ENCODE measurements at places on chromosomes 7 and 10.

DNA sequence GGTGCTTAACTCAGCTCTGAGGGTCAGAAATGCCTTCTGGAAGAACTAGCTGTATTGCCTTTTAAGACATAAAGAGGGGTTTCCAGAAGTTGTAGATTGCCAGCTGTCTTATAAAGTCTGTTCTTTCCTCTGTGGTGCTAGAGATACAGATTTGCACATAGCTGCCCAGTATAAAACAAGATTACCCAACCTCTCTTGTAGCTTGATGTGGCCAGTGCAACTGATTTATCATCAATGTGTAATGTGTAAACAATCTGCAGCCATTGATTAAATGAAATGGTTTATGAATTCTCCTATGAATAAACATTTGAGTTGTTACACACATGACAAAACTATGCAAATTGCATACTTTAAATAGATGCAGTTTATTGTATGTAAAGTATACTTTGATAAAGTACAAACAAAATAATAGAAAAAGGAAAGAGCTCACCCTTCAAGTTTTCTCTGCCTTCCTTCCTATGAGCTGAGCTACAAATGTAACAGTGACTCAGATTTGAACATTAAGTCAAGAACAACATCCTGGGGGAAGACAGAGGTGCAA, 195.2 kb downstream of the TMEM26 start:
- DNase-seq = no peak

DNA sequence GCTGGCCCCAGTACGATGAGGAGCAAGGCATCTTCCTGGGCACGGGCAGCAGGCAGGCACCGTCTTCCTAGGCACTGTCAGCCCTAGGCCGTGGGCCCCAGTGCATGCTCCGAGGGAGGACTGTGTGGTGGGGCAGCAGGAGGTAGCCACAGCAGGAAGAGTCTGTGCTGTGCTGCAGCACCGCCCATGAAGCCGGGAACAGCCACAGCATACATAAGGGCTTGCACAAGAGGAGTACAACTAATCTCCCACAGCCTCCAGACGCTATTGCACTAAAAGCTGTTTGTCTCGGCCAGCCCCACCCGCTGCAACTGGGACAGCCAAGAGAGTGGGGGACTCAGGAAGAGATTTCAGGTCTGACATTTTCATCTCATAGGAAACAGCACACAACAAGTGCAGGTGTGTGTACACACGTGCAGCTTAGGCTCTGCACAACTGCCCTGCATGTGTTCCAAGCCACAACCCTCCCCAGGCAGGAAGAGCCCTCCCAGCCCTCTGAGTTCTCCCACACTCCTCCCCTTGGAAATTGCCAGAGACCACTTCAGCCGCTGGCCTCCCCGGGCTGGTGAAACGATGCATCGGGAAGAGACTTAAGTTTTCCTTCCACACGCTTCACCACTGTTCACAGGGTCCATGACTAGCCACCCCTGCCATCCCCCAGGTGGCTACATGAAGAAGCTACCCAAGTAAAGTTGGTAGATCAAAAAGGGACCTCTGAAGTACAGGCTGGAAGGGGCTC, 88.1 kb upstream of the DDC start:
- no peak for DNase-seq

- DNase-seq = no peak
Measured at GRCh38 chr7:2126621-2127020, 106.1 kb downstream of the MAD1L1 start.

- DNase-seq = no peak
Measured at GRCh38 chr10:17022896-17023295, 106.7 kb downstream of the CUBN start.

GRCh38 chr10:63221950-63222349, 88.8 kb downstream of the NRBF2 start:
- no peak for DNase-seq

- DNase-seq = no peak
Measured at GRCh38 chr7:64875658-64876406, 27.2 kb upstream of the ZNF273 start.

DNA sequence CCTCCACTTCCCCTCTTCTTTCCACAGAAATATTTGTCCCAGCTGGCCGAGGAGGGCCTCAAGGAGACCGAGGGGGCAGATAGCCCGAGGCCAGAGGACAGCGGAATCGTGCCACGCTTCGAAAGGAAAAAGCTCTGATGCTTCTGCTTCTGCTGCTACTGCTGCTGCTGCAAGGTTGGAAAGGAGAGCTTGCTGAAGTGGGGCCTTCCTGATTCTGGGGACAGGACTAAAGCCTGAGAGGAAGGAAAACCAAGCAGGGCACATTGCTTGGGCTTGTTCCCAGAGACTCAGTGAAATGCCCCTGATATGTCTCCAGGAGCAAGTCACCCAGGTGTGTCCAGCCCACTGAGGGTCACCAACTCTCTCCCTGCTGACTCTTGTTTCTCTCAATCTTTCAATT, 35.9 kb upstream of the PDCD4 start:
- no peak for DNase-seq

All from NCI-H1417 treated with DMSO at 0.1 percent for 48 hours (cell line).